Testis (tissue), 5 donors: ENCODE measurements at places on chromosomes 12 and 14.
A peak's percentile ranks its signal among the peaks of the same experiment; 100 is the strongest.

GRCh38 chr12:114693059-114693531 is 9.1 kb upstream of the TBX3 start:
- peaks cover 12% of the 10 kb centered on the region for H3K4me1 ChIP-seq
- H3K27me3 ChIP-seq: no peaks in the 10 kb centered on the region
- H3K36me3 ChIP-seq: no peaks in the 10 kb centered on the region
- H3K27ac ChIP-seq: no peak overlapping the region

GRCh38 chr12:98579347-98579746 is 14.1 kb upstream of the SLC25A3 start:
- no peak overlapping the region for H3K4me3 ChIP-seq
- no peaks in the 10 kb centered on the region for H3K27me3 ChIP-seq
- no peaks in the 10 kb centered on the region for H3K36me3 ChIP-seq
- no peaks in the 10 kb centered on the region for H3K4me1 ChIP-seq
- DNase-seq: no peak

DNA sequence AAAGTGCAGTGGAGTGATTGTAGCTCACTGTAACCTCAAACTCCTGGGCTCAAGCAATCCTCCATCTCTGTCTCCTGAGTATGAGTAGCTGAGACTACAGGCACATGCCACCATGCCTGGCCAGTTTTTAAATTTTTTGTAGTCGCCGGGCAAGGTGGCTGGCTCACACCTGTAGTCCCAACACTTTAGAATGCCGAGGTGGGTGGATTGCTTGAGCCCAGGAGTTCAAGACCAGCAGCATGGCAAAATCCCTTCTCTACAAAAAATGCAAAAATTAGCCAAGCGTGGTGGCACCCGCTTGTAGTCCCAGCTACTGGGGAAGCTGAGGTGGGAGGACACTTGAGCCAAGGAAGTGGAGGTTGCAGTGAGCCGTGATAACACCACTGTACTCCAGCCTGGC is 219.5 kb downstream of the KLHL28 start:
- H3K27ac ChIP-seq: no peak overlapping the region
- H3K4me1 ChIP-seq: no peaks in the 10 kb centered on the region
- H3K4me3 ChIP-seq: no peak overlapping the region

GRCh38 chr12:131390412-131391334 is 320.2 kb upstream of the SFSWAP start:
- peak; percentile 57 for DNase-seq
- H3K4me3 ChIP-seq: no peak overlapping the region
- no peaks in the 10 kb centered on the region for H3K4me1 ChIP-seq
- H3K27me3 ChIP-seq: no peaks in the 10 kb centered on the region
- H3K27ac ChIP-seq: no peak overlapping the region

DNA sequence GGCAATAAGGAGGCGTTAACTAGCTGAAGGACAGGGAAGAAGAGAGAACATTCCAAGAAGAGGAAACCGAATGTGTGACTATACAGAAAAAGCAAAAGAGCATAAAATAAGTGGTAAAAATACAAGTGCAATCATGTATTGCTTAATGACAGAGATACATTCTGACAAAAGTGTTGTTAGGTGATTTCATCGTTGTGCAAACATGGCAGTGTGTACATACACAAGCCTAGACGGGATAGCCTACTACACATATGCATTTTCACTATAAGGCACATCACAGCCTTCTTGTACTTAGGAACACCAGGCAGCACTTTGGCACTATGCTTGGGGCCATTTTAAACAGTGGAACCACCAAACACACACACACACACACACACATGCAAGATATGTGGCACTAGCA is 299.3 kb downstream of the BCAT1 start:
- no peaks in the 10 kb centered on the region for H3K27me3 ChIP-seq
- no peak for DNase-seq
- H3K36me3 ChIP-seq: no peaks in the 10 kb centered on the region

DNA sequence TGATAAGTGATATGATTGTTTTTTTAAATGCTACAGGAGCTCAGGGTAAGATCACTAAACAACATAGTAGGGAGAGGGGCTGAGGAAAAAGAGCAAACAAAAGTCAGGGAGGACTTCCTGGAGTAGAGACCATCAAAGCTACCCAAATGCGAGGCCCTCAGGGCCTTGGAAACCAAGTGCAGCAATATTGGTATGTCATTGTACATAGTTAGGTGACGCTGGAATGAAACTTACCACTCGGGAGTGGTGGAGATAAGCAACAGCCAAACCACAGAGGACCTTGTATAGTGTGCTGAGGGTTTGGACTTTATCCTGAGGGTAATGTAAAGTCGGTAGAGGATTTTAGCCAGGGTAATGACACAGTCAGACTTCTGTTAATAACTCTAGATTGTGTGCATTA is 13.8 kb downstream of the KITLG start:
- no peak for DNase-seq
- H3K4me3 ChIP-seq: no peak overlapping the region
- peaks cover 2% of the 10 kb centered on the region for H3K4me1 ChIP-seq

DNA sequence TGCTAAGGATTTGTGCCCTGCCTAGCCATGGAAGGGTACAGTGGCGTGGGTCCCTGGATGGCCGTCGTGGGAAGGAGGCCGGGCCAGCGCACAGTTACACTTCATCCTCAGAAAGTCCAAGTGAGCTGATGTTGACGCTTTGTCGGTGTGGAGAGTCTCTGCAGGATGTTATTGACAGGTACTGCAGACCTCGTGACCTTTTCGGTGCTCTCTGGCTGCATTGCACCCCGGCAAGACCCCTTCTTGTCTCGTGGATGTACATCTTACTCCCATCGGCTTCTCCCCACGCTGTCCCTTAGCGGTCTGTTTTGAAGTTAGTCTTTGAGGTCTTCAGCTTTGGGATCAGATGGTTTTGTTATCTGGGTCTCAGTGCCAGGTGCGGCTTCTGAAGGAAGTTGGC is 78.4 kb downstream of the EP400 start:
- no peak overlapping the region for H3K4me3 ChIP-seq
- H3K36me3 ChIP-seq: no peaks in the 10 kb centered on the region
- no peak overlapping the region for H3K27ac ChIP-seq
- no peaks in the 10 kb centered on the region for H3K27me3 ChIP-seq

- no peak for DNase-seq
- H3K4me3 ChIP-seq: no peak overlapping the region
Observed at GRCh38 chr14:34964977-34965764, 17.6 kb upstream of the SRP54 start.

DNA sequence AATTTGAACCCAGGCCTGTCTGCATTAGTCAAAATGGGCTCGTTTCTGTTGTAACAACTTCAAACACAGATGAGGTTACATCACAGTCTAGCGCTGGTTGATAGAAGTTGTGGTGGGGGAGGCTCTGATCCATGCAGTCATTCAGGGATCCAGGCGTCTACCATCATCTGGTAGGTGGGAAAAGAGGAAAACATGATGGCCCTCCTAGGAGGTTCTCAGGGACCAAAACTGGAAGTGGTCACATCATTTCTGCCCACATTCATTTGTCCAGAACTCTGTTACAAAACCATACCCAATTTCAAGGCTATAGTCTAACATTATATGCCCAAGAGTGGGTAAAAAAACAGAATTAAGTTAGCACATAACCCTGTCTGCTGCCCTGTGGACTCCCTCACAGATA is 135.1 kb downstream of the PHETA1 start:
- no peak overlapping the region for H3K27ac ChIP-seq
- H3K27me3 ChIP-seq: no peaks in the 10 kb centered on the region
- no peaks in the 10 kb centered on the region for H3K36me3 ChIP-seq
- no peak for DNase-seq
- H3K4me1 ChIP-seq: no peaks in the 10 kb centered on the region
- no peak overlapping the region for H3K4me3 ChIP-seq

DNA sequence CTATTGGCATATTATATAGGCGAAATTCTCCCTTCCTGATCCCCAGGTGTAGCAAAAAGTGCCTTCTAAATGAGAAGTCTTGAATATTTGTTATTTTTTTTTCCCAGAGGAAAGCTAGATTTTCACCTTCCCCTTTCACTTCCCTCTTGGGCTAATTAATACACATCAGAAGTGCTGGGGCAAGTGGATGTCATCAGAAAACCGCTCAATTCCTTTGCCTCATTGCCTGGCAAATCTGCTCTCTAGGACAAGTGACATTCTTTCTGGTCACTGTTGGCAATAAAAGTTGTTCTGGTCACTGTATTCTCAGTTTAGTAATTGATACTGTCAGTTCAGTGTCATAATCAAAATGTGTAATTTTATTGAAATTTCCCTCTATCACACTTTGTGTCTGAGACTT is 174.5 kb downstream of the ETNK1 start:
- no peak overlapping the region for H3K4me3 ChIP-seq
- H3K4me1 ChIP-seq: no peaks in the 10 kb centered on the region
- no peaks in the 10 kb centered on the region for H3K27me3 ChIP-seq
- DNase-seq: no peak
- no peak overlapping the region for H3K27ac ChIP-seq

DNA sequence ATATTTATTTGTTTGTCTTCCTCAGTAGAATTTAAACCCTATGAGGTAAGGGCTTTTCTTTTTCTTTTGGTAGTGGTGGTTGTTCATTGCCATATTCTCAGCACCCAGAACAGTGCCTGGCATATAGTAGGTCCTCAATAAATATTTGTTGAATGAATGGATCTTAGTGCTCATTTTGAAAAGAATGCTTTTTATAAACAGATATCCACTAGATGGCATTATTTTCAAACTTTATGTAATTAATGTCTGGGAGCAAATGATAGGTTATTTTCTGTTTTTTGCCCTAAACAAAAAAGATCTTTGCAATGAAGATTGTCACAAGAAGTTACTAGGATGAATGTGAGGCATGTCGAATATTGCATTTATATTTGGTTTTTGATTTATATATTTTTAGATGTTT is 64.1 kb downstream of the RAD51B start:
- no peak overlapping the region for H3K4me3 ChIP-seq
- H3K27ac ChIP-seq: no peak overlapping the region
- no peaks in the 10 kb centered on the region for H3K36me3 ChIP-seq
- no peak for DNase-seq
- no peaks in the 10 kb centered on the region for H3K4me1 ChIP-seq
- H3K27me3 ChIP-seq: no peaks in the 10 kb centered on the region

DNA sequence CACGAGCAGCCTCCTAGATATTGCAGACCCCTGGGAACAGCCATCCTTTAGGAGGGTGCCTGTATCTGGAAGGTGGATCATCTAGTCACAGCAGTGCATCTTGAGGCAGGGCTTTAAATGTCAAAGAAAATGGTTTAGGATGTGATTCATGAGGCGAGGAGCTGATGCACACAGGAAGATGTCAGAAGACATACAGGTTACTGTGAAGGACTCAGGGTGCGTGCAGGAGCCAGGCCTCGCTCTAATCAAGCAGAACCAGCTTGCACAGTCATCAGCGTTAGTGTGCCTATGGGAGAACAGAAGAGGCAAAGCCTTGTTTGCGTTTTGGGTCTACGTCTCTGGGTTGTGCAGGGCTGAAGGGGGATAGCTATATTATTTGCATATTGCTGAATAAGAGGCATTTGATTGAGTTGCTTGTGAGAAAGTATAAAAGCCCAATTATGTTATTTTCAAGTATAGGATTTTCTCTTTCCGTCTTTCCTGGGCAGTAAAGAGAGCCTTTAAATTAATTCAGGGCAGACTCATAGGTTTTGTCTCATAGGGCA is 77.3 kb upstream of the RPH3A start:
- no peak overlapping the region for H3K27ac ChIP-seq
- H3K27me3 ChIP-seq: no peaks in the 10 kb centered on the region
- DNase-seq: no peak
- H3K36me3 ChIP-seq: no peaks in the 10 kb centered on the region

GRCh38 chr12:9796346-9796745 is 30.9 kb upstream of the KLRF1 start:
- H3K27me3 ChIP-seq: no peaks in the 10 kb centered on the region
- no peaks in the 10 kb centered on the region for H3K36me3 ChIP-seq
- H3K27ac ChIP-seq: no peak overlapping the region
- H3K4me1 ChIP-seq: no peaks in the 10 kb centered on the region

- H3K27ac ChIP-seq: no peak overlapping the region
- no peaks in the 10 kb centered on the region for H3K36me3 ChIP-seq
- H3K27me3 ChIP-seq: no peaks in the 10 kb centered on the region
- H3K4me1 ChIP-seq: no peaks in the 10 kb centered on the region
- no peak for DNase-seq
- H3K4me3 ChIP-seq: no peak overlapping the region
Observed at GRCh38 chr14:84622357-84622756, 907.6 kb upstream of the FLRT2 start.

GRCh38 chr12:80576641-80577418 is 130.6 kb upstream of the MYF6 start:
- no peak overlapping the region for H3K27ac ChIP-seq
- no peak for DNase-seq
- no peaks in the 10 kb centered on the region for H3K27me3 ChIP-seq
- H3K4me3 ChIP-seq: no peak overlapping the region
- no peaks in the 10 kb centered on the region for H3K4me1 ChIP-seq

DNA sequence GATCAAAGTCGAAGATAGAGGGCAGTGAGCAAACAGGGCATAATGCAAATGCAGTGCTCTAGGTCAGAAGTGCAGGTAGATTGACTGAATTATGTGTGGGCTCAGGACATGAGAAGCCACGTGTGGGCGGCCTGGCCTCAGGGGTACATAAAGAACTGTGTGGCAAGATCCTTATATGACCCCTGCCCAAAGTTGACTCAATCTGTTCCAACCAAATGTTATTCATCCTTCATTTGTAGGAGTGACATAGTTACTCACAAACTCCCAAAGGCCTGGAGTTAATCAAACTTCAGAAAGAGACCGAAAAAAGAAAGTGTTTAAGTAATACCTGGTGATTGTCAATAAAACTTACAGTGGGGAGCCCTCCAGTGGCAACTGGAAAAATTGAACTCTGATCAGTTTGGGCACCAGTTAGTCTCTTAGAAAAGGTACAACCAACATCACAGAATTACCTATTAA is 150.4 kb upstream of the FAR2 start:
- H3K4me3 ChIP-seq: no peak overlapping the region
- H3K4me1 ChIP-seq: peaks cover 12% of the 10 kb centered on the region
- no peaks in the 10 kb centered on the region for H3K27me3 ChIP-seq
- no peak overlapping the region for H3K27ac ChIP-seq
- H3K36me3 ChIP-seq: no peaks in the 10 kb centered on the region
- peak; percentile 27 for DNase-seq

DNA sequence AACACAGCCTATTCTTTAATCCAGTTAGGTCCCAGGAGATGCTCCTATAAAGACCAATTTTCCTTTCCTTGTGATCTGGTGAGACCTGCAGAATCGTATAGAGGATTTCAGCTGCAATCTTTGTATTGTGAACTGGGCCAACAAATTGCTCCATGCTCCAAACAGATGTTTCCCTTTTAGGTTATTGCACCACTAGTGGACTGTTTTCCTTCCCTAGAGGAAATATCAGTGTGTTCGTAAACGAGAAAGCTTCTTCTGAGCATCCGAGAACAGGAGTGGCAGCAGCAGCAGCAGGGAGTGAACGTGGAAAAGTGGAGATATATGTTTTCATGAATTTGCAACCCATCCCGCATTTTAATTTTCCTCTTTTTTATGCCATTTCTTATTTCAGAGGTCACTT is 344.1 kb upstream of the PDE3A start:
- H3K27ac ChIP-seq: no peak overlapping the region
- no peak overlapping the region for H3K4me3 ChIP-seq
- DNase-seq: no peak
- no peaks in the 10 kb centered on the region for H3K4me1 ChIP-seq

GRCh38 chr14:59314953-59315599 is 126.6 kb downstream of the DAAM1 start:
- H3K27me3 ChIP-seq: no peaks in the 10 kb centered on the region
- no peaks in the 10 kb centered on the region for H3K36me3 ChIP-seq
- H3K27ac ChIP-seq: no peak overlapping the region
- peaks cover 9% of the 10 kb centered on the region for H3K4me1 ChIP-seq
- DNase-seq: no peak
- no peak overlapping the region for H3K4me3 ChIP-seq

GRCh38 chr12:23356440-23356839 is 593.0 kb downstream of the SOX5 start:
- no peaks in the 10 kb centered on the region for H3K36me3 ChIP-seq
- DNase-seq: no peak
- no peaks in the 10 kb centered on the region for H3K4me1 ChIP-seq
- no peak overlapping the region for H3K27ac ChIP-seq
